ENCODE measurements at places on chromosomes 7 and 10.

GRCh38 chr7:144731661-144732351 lies 104.0 kb downstream of the TPK1 start:
- DNase-seq, result no peak

DNA sequence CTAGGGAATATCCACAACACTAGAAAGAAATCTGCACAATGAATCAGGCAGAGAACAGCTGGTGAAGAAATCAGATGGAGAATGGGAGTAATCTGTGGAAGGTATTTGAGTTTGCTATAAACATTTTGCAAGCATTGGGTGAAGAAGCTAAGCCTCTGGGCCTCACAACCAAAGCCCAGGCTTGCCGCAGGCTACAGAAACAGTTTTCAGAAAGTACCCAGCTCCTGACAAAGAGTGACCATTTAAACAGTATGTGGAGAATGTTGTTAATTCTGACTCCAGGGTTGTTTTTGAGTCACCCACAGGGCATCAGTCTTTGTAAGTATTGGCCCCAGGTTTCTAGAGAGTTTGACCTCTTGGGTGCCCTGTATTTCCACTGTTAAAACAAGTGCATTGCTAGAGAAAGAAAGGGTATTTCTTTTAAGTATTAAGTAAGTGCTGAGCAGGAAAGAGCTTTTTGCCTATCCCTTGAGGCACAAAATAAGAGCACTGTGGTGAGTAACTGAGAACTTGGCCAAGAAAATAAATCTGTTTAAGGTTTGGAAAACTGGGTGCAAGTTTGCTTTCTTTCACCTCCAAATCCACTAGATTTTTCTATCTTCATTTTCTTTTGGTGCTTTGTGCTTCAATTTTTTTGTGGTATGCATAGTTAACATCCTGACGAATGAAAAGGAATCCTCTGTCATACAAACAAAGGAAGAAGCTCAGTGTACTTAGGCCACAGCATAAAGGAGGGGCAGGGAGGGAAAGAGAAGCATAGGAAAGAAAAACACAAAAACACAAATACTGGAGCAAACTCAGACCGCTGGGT lies 691.8 kb downstream of the SUGCT start:
- no peak for DNase-seq

GRCh38 chr10:62818426-62819011 lies 2.4 kb upstream of the EGR2 start:
- no peak for DNase-seq

DNA sequence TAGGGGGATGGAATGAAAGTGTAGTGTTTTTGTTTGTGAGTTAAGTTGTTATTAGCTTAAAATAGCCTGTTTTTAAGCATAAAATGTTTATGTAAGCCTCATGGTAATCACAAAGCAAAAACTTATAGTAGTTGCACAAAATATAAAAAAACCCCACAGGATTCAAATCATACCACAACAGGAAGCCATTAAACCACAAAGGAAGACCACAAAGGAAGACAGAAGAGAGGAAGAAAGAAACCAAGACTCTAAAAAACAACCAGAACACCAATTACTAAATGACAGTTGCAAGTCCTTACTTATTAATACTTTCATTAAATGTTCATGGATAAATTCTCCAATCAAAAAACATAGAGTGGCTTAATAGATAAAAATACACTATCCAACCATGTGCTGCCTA lies 63.6 kb downstream of the ANKRD7 start:
- no peak for DNase-seq

DNA sequence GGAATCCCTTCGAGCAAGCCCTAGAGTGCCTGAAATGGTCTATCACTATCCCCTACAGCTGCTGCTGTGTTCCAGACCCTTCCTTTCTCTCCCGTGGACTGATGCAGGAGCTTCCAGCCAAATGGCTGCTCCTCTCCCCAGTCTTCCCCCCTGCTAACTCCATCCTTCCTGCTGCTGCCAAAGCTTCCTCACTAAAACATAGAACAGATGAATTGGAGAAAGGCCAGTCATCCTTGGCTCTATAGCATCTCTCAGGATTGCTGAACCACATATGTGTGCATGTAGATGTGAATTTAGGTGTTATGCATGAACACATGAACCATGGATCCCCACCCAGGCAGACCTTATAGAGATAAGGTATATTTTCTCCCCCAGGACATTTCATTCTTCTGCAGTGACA lies 60.7 kb downstream of the GPR26 start:
- no peak for DNase-seq

- no peak for DNase-seq
These were observed 111.4 kb downstream of the COL28A1 start for GRCh38 chr7:7424151-7424873.

- DNase-seq, result no peak
These were observed 107.0 kb upstream of the RET start for GRCh38 chr10:42969909-42970308.

- no peak for DNase-seq
These were observed 6.1 kb upstream of the DEPP1 start for GRCh38 chr10:44984671-44985101.

- DNase-seq, result no peak
These were observed 79.5 kb downstream of the PARP12 start for GRCh38 chr7:139982927-139983920.

GRCh38 chr10:52573347-52573746 lies 199.2 kb downstream of the MBL2 start:
- no peak for DNase-seq

- no peak for DNase-seq
These were observed 125.3 kb downstream of the CHCHD3 start for GRCh38 chr7:132956556-132956955.

DNA sequence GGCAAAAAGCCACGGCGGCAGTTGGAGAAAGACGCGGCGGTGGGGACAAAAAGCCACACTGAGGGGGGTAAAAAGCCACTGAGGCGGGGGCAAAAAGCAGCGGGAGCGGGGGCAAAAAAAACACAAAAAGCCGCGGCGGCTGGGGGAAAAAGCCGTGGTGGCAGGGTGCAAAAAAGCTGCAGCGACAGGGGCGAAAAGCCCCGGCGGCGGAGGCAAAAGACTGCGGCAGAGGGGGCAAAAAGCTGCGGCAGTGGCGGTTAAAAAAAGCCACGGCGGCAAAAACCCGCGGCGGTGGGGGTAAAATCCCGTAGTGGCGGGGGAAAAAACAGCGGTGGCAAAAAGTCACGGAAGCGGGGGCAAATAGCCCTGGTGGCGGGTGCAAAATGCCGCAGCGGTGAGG lies 527.3 kb downstream of the ZNF33B start:
- no peak for DNase-seq

DNA sequence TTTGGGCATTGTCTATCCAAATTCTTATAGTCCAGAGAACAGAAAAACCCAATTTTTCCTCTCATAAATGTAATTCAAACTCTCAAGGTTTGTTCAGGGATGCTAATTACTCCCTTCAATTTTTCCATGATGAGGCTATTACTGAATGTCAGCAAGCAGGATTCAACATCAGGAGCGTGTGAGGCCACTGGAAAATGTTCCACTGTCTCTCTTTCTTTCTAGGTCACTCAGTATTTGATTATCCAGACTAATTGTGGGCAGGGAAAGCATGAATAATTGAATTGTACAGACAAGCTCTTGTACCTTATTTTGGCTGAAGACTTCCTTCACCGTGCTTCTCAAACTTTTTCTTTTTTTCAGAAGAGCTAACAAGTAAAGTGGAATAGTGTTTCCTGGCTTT lies 30.7 kb downstream of the THNSL1 start:
- DNase-seq, result no peak

- no peak for DNase-seq
These were observed 875.8 kb upstream of the CELF2 start for GRCh38 chr10:10141782-10142382.

DNA sequence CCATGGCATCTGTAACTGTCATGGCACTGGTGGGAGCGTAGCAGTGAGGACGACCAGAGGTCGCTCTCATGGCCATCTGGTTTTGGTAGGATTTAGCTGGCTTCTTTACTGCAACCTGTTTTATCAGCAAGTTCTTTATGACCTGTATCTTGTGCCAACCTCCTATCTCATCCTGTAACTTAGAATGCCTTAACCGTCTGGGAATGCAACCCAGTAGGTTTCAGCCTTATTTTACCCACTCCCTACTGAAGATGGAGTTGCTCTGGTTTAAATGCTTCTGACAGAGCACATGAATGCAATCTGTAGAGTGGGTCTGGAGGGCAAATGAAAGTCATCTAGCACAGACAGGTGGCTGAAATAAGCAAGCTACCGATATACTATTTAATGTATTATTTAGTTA lies 55.3 kb upstream of the OPN4 start:
- no peak for DNase-seq

DNA sequence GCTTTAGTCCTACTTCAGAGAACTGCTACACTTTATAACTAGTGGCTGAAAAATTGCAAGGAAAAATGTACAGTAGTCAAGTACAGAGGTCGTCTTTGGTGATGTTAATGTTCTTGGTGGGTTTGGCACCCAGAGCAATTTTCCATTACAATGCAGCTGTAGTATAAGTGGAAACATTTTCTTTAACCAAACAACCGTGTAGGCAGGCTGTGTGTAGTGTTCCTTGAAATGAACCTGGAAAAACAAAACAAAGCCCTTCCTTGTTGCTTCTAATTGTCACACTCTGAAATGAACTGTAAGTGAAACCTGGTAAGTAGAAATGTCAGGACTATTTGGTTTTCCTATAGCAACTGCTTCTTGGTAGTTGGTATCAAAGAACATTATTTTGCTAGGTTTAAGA lies 256.9 kb downstream of the MDFIC start:
- DNase-seq, result no peak

- DNase-seq, result no peak
These were observed 68.2 kb upstream of the AGK start for GRCh38 chr7:141483044-141483443.

DNA sequence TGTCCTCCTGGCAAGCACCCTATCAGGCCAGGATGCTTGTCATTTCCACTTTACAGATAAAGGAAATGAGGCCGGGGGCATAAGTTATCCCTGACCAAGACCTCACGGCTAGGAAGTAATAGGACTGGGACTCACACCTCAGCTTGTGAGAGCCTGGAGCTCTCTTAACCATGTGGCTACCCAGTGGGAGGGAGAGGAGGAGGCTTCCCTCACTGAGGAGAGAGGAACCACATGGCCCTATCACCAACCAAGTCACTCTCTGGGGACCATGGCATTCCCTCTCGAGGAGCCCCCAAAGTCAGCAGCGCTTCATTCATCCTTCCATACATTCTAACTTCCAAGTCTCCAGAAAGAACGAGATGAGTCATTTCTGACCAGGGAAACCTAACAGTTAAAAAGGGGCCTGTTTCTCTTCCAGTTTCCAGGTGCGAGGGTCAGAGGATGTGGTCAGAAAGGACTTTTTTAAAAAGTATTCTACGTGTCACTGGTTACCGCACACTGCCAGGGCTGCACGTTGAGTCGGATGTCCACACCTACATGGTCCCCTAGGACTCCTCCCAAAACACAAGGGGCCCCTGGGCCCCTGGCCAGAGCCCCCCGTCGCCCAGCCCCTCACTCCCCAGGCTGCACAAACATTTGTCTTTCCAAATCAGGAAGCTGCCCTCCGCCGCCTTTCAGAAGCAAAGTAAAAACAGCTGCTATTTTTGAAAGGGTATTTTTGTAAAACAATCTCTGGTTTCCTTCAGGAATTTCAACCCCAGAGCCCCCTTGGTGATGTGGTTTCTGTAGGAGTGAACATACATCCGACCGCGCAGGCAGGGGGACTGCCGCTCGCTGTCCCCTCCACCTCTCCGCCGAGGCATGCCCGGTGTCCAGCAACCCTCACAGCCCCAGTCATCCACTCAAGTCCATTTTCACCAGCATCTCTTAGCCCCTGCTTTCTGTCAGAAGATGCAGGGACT lies 128.2 kb upstream of the CHST15 start:
- no peak for DNase-seq

DNA sequence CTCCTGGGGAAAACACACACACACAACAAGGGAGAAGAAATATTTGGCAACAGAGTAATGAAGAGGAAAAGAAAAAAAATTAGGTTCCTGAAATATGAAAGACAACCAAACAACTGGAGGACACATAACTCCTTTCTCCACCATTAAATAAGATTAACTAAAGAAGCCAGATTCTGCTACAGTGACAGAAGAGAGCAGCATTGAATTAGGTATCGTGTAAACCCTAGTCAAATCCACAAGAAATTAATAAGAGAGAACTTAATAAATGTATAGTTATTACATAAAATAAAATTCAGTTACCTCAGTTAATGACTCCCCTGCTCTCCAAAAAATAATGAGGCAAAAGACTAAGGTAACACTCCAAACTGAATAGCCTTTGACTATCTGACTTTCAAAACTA lies 306.7 kb downstream of the CRPPA start:
- DNase-seq, result no peak

DNA sequence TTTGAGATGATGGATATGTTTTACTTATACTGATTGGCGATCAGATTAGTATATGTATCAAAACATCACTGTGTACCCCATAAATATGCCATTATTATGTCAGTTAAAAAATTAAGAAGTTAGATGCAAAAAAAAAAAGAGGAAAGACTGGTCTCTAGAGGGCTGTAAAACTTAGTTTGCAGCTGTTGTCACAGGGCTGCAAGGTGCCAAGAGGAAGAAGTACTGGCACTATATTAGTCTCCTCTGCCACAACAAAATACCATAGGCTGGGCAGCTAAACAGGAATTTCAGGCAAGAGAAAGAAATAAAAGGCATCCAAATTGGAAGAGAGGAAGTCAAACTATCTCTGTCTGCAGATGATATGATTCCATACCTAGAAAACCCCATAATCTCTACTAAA lies 177.8 kb upstream of the PLPP4 start:
- no peak for DNase-seq

GRCh38 chr7:107461938-107462533 lies 7.8 kb upstream of the GPR22 start:
- no peak for DNase-seq

GRCh38 chr10:326350-326749 lies 191.1 kb downstream of the ZMYND11 start:
- DNase-seq, result no peak
